ENCODE measurements at places on chromosomes 6 and 20.

DNA sequence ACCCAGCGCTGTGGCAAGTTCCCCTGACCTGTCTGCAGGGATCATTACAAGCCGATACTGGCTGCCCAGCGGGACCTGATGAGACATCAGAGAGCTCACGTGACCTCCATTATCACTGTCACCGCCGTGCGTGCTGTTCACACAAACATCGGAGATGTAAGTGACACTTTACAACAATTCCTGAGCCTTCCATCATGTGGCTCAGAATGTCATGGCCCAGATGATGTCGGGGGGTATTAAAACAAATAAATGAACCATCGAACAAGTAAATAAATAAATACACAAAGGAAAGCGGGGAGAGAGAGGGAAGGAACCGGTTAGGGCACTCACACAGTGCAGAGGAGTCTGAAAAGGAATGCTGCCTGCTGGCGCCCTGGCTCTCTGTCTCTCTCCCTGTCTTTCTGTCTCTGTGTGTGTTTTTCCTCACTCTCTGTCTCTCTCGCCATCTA, 195.1 kb downstream of the BMP7 start:
- peak; percentile 35 for DNase-seq

DNA sequence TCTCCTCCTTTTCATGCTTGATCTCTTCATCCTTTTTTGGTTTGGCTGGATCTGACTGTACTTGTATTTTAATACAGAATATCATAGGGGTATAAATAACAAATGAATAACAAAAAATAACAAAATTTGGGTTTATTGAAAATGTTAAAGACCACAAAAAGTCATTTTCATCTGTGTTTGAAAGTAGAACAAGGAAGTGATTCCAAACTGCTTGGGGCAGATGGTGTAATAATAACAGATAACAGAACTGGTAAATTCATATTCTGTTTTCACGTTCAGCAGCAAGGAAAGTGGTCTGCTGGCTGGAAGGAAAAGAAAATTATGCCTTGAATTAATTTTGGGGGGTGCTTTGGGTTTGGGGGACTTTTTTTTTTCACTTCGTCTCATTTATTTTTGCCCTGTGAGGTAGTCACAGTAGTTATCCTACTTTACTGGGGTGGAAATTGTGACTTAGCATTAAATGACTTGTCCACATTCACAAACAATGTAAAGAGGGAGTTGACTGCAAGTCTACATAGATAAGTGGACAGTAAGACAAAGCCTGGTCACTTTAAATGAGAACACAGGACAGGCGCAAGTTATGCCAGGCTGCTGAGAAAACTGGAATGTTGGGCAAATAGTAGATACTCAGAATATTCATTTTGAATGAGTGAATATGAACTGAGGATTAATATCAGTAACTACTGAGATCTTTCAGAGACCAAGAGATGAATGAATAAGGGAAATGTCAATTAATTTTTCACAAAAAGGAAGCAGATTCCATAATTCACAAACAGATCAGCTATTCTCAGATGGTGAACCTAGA, 193.9 kb upstream of the CITED2 start:
- DNase-seq = no peak

DNA sequence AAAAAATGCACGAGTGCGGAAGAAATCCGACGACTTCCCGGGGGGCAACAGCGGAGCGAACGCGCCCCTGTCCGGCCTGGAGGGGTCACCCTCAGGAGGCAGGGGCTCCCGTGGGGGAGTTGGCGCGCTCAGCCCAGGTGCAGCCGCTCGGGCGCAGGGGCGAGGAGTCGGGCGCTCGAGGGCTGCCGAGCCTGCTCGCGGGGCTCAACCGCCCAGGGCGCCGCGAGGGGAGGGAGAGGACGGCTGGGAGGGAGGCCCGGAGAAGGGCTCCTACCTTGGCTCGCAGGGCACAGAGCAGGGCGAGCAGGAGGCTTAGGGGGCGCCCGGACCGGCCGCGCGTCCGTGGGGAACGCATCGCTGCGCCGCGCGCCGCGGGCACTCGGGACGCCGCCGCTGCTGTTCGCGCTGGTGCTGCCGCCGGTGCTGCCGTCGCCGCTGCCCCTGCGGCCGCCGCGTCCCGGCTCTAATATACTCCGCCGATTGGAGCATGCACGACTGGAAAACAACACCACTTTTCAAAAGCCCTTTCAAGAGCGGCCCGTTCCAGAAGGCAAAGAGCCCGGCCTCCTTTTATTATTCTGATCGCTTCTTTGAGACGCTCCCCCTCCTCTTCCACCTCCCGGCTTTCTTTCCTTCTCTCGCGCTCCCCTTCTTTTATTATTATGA, 490 bp downstream of the JAG1 start:
- DNase-seq = peak; percentile 51

- DNase-seq = no peak
These were observed 56.4 kb downstream of the ZMYND8 start for GRCh38 chr20:47300071-47300470.

- DNase-seq = peak; percentile 85
These were observed 131.6 kb downstream of the DST start for GRCh38 chr6:56510984-56511531.

- DNase-seq = peak; percentile 61
These were observed 172.8 kb upstream of the SNX9 start for GRCh38 chr6:157650261-157650640.

DNA sequence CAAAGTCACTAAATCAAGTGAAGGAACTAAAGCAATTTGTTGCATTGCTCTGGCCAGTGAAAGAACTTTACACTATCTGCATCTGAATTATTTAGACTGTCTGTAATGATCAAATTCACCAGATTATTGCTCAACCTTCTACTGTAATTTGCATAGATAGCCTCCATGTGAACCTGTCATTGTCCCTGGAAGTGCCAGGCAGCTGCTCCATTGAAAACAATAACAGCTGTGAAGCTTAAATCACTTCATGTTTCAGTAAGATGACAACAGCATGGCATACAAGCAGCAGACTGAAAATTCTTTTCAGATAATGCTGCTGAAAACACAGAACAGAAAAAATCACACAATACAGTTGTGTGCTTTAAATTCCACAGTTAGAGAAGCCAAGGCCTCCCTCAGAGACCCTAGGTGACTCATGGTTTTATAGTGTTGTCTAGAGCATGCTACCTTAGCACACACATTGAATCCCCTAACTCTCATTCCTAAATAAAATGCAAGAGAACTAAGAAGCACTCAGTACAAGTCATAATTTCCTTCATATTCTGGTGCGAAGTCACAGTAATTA, 248.9 kb downstream of the TPBG start:
- DNase-seq = peak; percentile 2

GRCh38 chr6:34315780-34316179, 67.0 kb upstream of the SMIM29 start:
- DNase-seq = no peak

DNA sequence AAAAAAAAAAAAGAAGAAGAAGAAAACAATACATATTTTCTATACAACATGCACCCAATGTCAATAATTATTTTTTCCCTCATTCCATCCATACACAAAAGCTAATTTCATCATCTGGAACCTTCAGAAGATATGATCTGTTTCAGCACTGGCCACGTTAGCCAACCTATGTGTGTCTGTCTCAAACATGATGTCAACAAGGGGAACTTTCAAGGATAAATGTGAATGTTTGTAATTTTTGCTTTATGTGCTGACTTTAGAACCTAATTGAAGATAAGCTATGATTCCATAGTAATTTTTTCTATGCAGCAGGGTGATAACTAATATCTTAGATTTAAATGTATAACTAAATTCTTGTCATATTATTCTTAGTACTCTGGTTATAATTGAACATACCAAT, 37.9 kb downstream of the IPCEF1 start:
- DNase-seq = no peak

DNA sequence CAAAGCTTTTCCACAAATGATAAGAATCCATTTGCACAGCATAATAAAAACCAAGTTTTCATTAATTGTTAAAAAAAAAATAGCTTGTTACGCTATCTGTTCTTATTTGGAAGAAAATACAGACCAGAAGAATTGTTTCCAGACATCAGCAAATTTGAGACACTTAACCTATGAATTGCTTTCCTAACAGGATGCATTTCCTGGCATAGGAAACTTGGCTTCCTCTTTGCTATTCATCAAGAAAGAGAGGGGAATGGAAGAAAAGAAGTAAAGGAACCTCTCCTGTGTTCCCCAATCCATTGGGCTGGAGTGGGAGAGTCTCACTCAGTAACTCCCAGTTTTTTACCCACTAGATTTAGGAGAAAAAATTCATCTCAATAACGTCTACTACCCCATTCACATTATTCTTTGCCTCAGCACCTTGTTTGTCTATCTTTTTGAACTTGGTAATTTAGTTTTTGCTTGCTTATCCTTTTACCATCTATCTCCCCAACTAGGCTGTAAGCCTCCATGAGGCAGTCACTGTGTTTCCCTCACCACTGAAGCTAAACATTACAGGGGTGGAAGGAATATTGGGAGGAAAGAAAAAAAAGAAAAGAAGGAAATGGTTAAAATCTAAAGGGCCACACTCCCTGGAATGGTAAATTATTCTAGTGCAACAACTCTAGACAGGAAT, 150.3 kb downstream of the COL21A1 start:
- DNase-seq = no peak

- DNase-seq = no peak
These were observed 581.6 kb downstream of the HAO1 start for GRCh38 chr20:7358670-7359069.

DNA sequence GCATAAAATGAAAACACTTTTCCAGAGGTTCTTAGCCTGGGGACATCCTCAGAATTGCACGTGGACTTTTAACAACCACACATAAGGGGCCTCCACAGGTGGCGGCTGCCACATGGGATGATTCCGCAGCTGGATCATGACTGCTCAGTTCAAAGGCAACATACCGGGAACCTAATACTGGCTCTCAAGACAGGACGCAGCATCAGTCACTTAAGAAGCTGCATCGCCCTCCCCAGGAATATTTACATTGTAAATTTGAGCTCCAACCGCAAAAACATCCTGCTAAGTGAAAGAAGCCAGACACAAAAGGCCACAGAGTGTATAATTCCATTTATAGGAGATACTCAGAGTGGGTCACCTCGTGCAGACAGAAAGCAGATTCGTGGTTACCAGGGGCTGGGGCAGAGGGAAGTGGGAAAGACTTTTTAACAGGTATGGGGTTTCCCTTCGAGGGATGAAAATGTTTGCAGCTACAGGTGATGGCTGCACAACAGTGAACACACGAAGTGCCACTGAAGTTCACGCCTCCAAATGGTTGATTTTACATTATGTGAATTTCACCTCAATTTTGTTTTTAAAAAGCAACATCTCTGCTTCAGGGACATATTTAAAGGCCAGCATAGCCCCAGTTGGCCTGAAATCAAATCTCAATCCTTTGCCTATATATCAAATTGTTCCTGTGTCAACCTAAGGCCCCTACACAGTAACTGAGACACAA, 141.5 kb downstream of the BMP7 start:
- DNase-seq = no peak

DNA sequence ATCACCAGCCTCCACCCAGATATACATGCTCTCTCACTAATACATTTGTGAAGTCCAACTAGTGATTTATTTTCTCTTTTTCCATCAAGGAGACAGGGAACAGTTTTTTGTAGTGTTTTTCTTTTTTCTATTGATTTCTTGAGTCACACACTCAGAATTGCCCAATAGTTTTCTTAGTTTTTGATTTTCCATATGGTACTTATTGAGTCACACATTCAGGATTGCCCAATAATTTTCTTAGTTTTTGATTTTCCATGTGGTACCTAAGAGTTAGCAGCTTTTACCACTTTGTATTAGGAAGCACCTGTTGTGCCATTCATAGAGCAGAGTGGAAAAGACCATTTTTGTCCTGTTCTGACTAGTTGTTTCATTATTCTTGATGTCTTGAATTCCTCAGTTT, 1268.8 kb downstream of the EPHA7 start:
- no peak for DNase-seq
